ENCODE measurements at places on chromosomes 16 and 17.
A peak's percentile ranks its signal among the peaks of the same experiment; 100 is the strongest.

DNA sequence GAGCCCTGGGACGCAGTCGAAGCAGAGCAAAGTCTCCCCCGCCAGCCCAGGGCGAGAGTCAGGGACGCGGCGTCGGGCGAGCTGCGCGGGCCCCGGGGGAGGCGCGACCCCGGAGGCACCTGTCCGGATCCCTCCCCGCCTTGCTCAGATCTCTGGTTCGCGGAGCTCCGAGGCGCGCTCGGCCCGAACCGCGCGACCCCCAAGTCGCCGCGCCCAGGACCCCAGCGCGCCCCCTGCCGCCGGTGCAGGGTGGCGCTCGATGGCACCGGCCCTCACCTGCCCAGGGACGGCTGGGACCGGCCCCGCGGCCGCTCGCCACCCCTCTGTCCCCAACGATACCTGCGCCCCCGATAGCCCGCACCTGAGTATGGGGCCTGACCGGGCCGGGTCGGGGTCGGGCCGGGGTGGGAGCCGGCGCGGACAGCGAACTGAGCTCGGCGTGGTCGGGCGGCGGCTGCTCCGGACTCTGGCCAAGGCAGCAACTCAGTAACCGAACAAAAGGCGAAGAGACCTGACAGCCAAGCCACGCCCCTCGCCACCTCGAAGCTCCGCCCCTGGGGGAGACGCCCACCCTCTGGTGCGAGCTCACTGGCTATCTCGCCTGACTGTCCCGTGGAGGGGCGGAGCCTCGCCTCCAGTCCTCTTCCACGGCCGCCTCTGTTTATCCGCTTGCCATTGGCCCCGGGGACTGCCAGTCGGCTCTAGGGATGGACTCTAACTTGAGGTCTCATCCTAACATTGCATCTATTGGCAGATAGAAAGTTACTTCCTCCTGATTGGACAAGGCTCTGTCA, at the start of gene JUP:
JUP (minus strand) TSS at position 485 of the 794 bp plus-strand sequence. CDS start 14,857 bp downstream, outside the sequence.
- peak; percentile 99 for DNase-seq

- no peak for DNase-seq
These were observed 20.8 kb downstream of the GNA13 start for GRCh38 chr17:65035704-65036103.

GRCh38 chr17:43573579-43574321, 27.6 kb upstream of the ETV4 start:
- no peak for DNase-seq

GRCh38 chr17:6279659-6280058, 155.3 kb downstream of the AIPL1 start:
- peak; percentile 13 for DNase-seq

DNA sequence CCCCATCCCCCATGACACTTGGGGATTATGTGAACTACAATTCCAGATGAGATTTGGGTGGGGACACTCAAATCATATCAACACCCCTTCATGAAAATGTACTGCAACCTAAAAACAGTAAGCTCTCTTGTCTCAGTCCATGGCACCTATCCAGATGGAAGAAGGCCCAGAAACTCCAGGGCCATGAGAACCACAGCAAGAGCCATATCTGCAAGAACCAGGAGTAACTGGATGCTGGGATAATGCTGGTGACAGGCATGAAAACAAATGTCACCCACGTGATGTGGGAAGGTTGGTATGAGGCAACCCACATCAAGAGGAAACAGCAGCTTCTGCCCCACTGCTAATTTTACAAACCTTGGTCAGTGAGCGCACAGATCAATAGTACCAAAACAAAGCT, 400.1 kb upstream of the ERCC4 start:
- peak; percentile 56 for DNase-seq
